Muscle of back (tissue), 13 donors: ENCODE measurements at places on chromosomes 11 and 22. TPM values are rescaled to one million over a fixed set of nuclear protein-coding genes. Genes with fewer than 3 reads are reported as not detected.

OR5P2 gene
- polyA plus RNA-seq = not detected

NXPE1 gene
- polyA plus RNA-seq = 0.36 TPM

ELFN2 gene
- 3.3 TPM for polyA plus RNA-seq

ZW10 gene
- 19.0 TPM for polyA plus RNA-seq

NRGN gene
- polyA plus RNA-seq = 4.8 TPM

LRRC74B gene
- polyA plus RNA-seq = 0.16 TPM

GRCh38 chr11:18236664-18237356, at the start of gene SAA4:
TSS of gene SAA4 (minus strand) at chr11:18236802. CDS start at chr11:18235926, 876 bp downstream.
- DNase-seq = no peak

GRCh38 chr11:69251639-69252489, 42.1 kb upstream of the MYEOV start:
- no peak for DNase-seq

DNA sequence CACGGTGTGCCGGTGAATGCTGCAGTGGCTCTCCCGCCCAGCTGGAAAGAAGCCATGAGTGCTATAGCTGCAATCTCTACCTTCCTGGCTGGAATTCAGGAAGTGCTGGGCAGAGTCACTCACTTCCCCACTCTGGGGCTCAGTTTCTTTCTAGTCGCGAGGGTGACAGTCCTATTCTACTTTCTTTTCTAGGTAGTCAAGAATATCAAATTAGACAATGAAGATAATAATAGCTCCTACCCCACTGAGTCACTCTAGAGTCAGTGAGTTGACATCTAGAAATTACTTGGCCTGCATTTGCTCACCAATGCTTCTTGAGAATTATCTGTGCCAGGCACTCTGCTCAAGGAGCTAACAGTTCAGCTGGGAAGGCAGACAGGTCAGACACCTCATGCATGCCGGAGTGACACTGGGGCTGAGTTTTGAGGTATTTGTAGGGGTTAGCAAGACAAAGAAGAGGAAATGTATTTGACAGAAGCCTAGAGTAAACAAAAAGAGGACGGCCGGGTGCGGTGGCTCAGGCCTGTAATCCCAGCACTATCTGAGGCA, 3.2 kb downstream of the CENPM start:
- no peak for DNase-seq

DNA sequence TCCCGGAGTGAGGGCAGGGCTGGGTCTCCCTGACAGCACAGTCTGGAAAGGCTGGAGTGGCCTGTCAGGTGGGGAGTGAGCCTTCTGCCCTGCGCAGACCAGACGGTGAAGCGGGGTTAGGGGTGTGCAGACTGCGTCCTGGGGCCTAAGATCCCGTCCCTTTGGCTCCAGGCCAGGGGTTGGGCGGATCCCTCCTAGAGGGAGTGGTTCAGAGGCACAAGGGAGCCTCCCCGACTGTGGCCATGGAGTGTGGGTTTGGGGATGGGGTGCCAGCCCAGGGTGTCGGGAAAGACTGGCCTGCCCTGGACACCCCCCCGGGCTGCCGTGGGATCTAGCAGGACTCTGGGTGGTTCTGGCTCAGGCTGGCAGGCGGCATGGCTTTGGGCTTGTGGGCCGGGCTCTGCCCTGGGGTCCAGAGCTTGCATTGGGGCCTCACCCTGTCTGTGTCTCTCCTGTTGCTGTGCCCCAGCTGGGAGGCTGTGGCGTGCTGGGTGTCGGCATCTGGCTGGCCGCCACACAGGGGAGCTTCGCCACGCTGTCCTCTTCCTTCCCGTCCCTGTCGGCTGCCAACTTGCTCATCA, 19.5 kb downstream of the TSPAN4 start:
- DNase-seq = peak; percentile 38

- DNase-seq = peak; percentile 41
These were observed 43.6 kb upstream of the POU2AF1 start for GRCh38 chr11:111422494-111423249.

DNA sequence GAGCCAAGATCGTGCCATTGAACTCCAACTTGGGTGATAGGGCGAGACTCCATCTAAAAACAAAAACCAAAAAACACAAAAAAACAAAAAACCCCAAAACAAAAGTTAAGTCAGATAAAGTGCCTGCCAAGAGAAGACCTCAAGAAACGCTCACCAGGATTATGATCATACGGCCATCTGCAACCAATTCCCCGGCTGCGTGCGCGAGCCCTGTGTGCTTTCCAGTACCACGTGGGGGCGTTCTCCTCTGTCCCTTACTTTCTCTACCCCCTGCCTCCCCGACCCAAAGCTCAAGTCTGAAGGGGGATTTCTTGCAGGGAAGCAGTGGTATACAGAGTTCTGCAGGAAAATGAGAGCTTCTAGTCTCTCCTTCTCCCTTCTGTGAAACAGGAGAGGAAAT, 10.5 kb upstream of the RPS19BP1 start:
- no peak for DNase-seq

DNA sequence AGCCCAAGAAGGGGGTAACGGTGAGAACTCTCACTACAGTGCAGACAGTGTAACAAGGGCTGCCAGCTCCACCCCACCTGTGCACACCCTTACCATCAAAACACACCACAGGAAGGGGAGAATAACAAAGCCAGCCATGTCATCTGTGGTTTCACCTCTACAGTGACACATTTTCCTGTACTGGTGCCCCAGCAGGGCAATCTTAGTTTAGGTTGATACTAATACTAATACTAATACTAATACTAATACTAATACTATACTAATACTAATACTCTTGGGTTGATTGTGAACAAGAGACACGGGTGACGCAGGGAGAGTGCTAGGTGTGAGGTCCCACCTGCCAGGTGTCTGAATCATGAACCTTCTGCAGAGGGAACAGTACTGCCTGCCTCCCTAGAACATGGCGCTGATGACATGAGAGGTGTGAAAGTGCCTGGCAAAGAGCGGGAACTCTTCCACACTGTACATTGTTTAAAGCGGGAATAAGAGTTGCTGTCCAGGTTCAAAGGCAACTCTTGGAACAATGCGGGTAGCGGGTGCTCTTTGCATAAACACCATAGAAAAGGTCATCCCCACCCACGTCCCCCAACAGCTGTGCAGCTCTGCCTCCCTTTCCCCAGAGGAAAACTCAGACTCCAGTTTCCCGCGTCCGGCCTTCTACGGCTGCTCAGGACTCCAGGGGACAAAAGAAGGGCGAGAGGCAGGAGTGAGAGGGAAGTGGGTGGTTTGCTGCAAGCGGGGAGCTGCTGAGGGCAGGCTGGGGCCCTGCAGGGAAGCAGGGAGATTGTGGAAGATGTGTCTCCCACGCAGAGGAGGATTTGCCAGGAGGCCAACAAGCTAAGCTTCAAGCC, 25.0 kb upstream of the TMPRSS4 start:
- DNase-seq = no peak

DNA sequence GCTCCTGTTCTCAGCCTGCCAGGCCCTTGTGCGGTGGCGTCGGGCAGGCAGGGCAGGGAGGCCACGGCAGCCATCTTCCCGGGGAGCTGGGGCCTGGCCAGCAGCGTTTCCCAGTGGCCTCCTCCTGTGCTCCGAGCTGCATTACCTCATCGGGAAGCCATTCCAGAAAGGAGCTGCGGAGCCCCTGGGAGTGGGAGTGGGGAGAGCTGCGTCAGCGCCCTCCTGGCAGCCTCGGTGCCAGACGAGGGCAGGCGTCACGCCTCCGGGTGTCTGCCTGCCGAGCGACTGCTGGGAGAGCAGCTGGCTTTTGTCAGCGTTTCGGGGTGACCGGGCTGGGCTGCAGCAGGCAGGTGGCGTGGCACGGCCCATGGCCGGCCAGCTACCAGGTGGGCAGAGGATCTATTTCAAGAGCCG, 30.9 kb upstream of the WNT7B start:
- peak; percentile 90 for DNase-seq

GRCh38 chr11:11567936-11568650, 53.7 kb downstream of the GALNT18 start:
- peak; percentile 29 for DNase-seq

GRCh38 chr11:124961972-124962609, 8.1 kb downstream of the CCDC15 start:
- peak; percentile 70 for DNase-seq

- DNase-seq = peak; percentile 62
These were observed 3.3 kb upstream of the GRK2 start for GRCh38 chr11:67262731-67263675.

DNA sequence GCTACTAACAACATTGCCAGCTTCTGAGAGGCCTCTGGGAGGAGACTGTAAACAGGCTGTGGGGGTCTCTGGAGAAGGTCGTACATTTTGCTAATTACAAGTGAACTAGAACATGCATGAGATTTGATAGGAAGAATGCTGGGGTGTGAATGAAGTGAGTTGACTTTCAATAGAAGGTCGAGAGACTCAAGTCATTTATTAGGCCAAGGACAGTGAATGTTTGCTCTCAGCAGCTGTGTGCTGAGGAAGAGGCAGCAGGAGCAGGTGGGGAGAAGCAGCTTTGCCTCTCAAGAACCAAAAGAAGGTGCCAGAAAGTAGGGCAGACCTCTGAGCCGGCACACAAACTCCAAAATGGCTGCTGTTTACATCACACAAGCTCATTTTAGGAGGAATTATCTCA, 91.7 kb downstream of the PIWIL4 start:
- DNase-seq = no peak

GRCh38 chr22:23269441-23270211, 89.3 kb downstream of the BCR start:
- no peak for DNase-seq

DNA sequence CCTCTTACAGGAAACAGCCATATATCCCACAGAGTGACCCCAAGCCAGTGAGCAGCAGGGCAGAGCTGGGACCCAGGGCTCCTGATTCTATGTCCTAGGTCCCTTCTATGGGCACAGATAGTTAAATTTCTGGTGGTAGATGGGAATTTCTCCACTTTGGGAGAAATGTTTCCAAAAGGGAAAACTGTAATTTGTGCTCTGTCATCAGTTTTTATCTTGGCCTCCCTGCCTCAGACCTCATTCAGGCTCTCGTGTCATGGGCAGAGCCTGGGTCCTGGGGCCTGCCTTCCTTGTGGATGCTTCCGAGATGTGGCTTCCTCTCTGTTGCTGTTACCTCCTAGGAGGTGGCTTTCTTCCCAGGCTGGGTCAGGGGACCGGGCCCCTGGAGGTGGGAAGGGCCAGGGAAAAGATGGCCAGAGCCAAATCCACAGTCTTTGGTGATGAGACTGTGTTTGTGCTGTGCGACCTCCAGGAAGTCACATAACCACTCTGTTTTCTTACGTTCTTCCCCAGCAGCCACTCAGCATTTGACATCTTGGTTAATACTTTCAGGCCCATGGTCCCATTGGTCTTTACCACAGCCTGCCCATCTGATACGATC, 8.6 kb downstream of the LRRC32 start:
- DNase-seq = no peak

DNA sequence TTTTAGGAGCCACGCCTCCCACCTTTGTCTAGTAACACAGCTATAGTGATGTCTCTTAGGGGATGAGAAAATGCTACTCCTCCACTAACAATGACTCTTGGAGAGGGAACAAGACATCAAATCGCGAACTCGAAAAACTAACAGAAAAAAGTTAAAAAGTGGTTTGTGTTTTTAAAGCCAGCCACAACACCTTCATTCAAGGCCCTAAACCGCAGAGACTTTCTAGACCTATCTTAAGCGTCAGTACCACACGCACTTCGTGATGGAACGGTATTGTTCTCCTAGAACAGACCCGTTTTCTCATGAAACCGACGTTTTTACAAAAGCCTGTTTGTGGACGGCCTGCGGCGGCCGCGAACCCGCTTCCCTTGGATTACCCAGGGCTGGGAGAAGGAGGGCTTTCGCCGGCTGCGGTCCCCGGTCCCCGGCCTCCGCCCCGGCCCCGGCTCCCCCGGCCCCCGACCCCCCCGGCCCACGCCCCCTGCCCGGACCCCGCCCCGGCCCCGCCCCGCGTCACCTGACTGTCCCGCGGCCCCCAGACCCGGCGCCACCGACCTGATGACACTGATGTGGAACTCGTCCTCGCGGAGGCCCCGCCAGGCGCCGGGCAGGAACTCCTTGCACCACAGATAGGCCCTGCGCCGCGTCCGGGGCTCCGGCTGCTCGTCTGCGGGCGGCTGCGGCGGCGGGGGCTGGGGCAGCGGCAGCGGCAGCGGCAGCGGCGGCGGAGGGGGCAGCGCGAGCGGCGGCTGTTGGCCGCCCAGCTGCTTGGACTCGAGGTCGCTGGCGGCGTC, 718 bp downstream of the CHKA start:
- DNase-seq = peak; percentile 44

- no peak for DNase-seq
These were observed 18.0 kb upstream of the TMEM135 start for GRCh38 chr11:87019613-87020271.

DNA sequence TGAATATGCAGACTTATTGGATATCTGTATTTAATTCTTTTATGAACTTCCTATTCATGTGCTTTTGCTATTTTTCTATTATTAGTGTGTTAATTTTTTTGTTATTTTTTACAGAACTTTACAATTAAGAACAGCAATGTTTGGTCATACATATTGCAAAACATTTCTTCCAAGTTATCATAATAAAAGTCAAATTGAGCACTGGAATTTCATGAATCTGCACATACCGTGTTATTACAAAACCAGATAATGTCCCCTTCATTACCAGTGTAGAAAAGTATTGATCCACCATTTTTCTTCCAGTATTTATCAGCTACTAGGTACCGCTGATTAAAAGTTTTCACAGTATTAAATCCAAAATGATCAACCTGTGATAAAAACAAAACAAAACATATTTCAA, 40.5 kb downstream of the PRCP start:
- DNase-seq = no peak

- DNase-seq = peak; percentile 96
These were observed 9.6 kb upstream of the MS4A10 start for GRCh38 chr11:60775420-60775961.

DNA sequence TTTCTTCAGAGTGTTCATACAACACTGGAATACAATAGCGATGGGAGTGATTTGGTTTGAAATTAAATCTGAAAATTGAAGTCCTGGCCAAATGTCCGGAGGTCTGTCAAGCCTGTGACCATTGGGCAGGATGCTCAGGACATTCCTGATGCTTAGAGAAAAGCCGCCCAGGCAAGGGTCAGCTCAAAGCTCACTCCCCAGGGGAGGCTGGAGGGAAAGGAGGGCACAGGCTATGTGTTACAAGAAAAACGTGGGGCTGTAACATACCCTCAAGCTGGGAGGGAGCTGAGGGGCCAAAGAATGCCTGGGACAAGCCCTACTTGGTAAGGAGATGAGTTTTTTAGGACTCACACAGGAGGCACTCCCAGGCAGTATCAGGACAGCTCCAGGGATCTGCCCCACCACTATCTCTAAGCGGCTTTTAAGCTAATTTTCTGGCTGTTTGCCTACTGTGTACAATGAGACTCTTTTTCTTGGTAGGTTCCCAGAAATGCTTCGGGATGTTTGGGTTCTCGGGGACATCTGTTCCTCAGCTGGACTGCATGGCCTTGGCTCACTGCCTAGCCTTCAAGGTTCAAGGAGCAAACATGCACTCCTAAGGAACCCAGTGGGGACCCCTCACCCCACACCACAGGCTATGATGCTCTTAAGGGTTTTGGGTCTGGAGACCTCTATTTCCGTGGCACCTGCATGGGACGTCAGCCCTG, 500.1 kb downstream of the BRD1 start:
- DNase-seq = no peak

- DNase-seq = no peak
These were observed 590 bp upstream of the IGF2 start for GRCh38 chr11:2139621-2140337.

DNA sequence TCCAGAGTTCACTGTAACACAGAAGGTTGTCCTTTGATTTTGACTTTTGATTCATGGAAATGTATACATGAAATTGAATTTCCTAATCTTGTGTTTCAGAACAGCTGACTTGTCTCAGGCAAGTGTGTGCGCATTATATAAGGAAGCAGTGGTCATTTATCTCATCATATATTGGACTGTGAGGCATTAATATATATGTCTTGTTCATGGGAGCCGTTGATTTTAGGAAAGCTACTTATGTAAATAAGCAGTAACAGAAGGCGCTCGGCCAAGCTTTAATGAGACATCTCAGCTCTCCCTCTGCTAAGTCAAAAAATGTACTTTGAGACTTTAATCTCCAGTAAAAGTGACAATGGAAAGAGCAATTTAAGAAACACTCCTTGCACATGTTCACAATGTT, 100.5 kb downstream of the PDHX start:
- DNase-seq = no peak
